ENCODE measurements at places on chromosomes 16 and 17.

DNA sequence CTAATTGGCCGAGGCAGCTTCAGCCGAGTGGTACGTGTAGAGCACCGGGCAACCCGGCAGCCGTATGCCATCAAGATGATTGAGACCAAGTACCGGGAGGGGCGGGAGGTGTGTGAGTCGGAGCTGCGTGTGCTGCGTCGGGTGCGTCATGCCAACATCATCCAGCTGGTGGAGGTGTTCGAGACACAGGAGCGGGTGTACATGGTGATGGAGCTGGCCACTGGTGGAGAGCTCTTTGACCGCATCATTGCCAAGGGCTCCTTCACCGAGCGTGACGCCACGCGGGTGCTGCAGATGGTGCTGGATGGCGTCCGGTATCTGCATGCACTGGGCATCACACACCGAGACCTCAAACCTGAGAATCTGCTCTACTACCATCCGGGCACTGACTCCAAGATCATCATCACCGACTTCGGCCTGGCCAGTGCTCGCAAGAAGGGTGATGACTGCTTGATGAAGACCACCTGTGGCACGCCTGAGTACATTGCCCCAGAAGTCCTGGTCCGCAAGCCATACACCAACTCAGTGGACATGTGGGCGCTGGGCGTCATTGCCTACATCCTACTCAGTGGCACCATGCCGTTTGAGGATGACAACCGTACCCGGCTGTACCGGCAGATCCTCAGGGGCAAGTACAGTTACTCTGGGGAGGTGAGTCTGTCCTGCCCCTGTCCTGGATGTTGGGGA lies 16.1 kb downstream of the PSKH1 start:
- no peak for DNase-seq

GRCh38 chr17:51491416-51491815 lies 231.1 kb downstream of the UTP18 start:
- no peak for DNase-seq

- DNase-seq = no peak
Observed at GRCh38 chr17:74427048-74427762, 4.7 kb upstream of the GPRC5C start.

DNA sequence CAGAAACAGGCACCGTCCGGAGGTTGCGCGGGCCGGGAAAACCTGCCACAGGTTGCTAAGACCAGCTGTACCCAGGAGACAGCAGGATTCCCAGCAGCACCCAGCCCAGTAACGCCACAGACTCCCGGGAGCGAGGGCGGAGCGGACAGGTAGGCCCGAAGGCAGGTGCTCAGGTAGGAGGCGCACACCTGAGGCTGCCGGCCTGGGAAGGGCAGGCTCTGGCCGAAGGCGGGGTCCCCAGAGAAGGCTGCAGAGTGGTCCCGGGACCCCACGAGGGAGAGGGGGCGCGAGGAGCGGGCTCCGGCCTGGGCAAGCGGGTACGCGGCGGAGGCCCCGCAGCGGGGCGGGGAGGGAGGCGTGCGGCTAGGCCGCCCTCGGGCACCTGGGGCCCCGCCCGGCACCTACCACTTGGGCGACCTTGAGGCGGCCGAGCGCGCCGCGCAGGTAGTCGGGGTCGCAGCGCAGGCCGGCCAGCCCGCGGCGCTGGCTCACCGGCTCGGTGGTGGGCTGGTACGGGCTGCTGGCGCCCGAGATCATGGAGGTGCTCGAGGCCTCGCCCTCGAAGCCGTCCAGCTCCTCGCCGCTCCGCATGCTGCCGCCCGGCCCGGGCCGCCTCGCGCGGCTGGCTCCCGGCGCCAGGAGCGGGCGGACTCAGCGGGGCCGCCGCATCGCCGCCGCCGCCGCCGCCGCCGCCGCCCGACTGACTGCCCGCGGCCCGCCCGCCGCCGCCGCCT lies 441 bp downstream of the CMTM4 start:
- no peak for DNase-seq

Measured in activated naive CD4-positive, alpha-beta T cell (primary cell).